ENCODE measurements at places on chromosomes 1 and 21. TPM values are rescaled to one million over a fixed set of nuclear protein-coding genes. Genes with fewer than 3 reads are reported as not detected.

Gene FAM72C
- total RNA-seq, result 4.3 TPM

Gene OR2T11
- not detected for total RNA-seq

Gene APOBEC4
- not detected for total RNA-seq

Gene OR10J1
- total RNA-seq, result not detected

Gene RBM15
- total RNA-seq, result 47.0 TPM

Gene GJA8
- not detected for total RNA-seq

Gene REN
- 3.1 TPM for total RNA-seq

Gene PRELP
- total RNA-seq, result not detected

Gene FNDC10
- 7.9 TPM for total RNA-seq

Measured in PC-3 (cell line).